Retinal pigment epithelial cell (primary cell): ENCODE measurements at places on chromosomes 11 and 22.

DNA sequence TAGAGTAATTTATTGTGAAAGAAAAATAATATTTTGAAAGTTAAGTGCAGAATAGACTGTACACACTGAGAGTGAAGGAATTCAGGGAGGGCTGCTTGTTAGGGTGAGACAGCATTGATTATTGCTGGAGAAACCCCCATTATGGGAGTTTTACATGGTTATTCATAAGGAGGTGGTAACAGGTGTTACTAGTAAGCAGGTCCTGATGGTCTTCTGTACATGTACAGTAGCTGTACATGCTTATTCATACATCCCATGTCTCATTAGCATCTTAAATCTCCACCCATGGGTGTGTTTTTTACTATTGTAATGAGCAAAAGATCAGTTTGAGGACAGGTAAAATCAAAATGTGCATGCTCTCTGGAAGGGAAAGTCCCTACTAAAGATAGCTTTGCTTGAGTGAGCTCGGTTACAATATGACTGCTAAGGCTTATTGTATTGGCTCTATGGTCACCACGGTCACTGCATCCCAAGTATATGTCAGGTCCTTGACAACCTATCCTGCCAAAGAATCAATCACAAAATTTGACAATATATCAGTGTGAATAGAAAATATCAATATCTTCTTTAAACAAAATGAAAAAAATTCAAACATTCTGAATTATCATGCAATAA, 6.2 kb downstream of the KDM4F start:
- DNase-seq: no peak

DNA sequence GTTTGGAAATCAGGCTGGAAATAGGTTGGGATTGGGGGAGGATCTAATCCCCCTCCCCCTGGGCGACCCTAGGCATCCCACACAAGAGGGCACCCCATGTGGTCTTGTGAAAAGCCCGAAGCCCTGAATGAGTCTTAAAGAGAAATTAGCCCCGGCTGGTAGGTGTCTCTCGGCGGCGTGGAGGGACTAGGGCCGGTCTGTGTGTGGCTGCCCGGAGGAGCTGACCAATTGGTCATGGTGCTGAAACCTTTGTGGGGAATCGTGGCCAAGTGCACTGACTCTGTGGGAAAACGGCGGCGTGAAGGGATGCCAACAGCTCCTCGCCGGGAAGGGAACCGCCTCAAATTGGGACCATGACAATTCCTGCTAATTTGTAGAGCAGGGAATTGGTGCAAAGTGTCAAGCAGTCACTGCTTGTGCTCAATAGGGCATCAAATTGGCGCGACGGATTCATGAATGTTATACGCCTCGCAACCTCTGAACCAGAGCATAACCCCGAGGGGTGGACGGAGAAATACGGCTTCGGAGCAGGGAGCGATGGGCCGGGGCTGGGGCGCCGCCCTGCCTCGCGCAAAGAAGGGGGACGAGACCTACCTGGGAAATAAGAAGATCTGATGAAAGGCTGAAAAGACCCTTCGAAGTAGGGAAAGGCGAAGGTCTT, 1.5 kb downstream of the DBX1 start:
- DNase-seq: no peak

GRCh38 chr22:36935313-36935610, 21.8 kb downstream of the CSF2RB start:
- DNase-seq: no peak

- no peak for DNase-seq
Measured at GRCh38 chr22:33710326-33710725, 209.9 kb downstream of the LARGE1 start.

GRCh38 chr11:46315033-46315738, 32.1 kb upstream of the DGKZ start:
- no peak for DNase-seq

- DNase-seq: no peak
Measured at GRCh38 chr22:38984224-38984623, 2.1 kb downstream of the APOBEC3B start.

DNA sequence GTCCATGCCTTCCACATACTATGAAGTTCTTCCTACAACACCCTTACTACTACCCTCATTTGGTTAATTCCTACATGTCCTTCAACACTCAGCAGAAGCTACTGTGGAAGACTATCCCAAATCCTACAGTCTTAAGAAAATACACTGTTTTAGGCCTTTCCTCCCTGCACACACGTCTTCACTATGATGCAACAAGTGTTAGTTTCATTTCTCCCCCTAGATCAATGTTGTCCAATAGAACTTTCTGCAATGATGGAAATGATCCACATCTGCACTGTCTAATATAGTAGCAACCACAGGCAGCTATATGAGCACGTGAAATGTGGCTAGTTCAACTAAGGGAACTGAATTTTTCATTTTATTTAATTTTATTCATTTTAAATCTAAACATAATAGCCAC, 46.7 kb upstream of the CCDC34 start:
- DNase-seq: no peak

DNA sequence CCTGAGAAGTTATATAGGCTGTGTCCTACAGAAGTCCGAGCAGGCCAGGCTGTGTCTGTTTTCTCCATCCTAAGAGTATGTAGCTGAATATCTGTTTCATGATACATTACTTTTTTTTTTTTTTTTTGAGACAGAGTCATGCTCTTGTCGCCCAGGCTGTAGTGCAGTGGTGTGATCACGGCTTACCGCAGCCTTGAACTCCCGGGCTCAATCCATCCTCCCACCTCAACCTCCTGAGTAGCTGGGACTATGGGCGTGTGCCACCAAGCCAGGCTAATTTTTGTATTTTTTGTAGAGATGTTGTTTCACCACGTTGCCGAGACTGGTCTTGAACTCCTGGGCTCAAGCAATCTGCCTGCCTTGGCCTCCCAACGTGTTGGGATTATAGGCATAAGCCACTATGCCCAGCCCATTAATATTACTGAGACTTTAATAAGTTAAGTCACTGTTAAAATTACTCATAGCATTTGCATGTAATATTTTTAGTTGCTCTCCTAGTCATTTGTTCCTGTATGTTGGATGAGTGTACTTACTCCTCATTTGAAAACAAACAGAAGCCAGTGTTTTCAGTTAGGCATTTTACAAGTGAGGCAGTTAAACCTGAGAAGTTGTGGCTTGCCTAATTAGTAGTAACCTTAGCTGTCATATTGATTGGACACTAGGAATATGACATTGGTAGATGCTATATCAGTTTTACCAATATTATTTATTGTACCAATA, 26.1 kb downstream of the DRG1 start:
- no peak for DNase-seq

- DNase-seq: no peak
Measured at GRCh38 chr11:61960532-61960931, 6.9 kb downstream of the FTH1 start.

- DNase-seq: peak; percentile 48
Measured at GRCh38 chr22:22110548-22111266, 128.1 kb upstream of the TOP3B start.
